Kidney (tissue), 22 donors: ENCODE measurements at places on chromosomes 13 and 19.

DNA sequence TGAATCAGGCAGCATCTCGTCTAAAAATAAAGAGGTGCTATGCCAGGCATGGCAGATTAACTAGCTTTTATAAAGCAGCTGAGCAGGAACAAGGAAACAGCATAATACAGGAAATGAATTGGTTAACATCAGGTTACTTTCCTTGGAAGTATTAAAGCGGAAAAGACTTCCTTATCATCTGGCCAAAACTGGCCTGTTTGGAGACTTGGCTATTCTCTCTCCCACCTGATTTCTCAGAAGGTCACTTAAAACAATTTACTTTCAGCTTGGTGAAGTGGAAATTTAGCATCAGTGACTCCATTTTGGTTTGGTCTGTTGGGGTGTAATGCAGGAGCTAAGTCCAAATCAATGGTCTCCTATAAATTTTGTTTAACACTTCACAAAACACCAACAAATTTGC, 191.6 kb downstream of the NUFIP1 start:
- no peak for DNase-seq

- DNase-seq = no peak
Measured at GRCh38 chr13:40589285-40590109, 76.9 kb downstream of the FOXO1 start.

DNA sequence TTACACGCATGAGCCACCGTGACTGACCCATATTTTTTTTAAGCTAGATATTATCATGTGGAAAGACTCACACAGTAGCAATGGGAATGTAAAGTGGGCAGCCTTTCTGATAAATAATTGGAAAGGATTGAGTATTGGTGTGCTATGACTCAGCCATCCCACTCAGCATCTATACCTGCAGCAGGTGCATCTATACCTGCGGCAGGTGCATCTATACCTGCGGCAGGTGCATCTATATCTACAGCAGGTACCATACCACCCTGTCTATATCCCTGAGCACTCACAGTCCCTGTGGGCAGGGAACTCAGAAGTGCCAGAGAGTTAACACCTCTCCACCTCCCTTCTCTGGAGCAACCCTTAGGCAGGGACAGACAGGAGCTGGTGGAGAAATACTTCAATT, 5.2 kb upstream of the LRRC8E start:
- no peak for DNase-seq

DNA sequence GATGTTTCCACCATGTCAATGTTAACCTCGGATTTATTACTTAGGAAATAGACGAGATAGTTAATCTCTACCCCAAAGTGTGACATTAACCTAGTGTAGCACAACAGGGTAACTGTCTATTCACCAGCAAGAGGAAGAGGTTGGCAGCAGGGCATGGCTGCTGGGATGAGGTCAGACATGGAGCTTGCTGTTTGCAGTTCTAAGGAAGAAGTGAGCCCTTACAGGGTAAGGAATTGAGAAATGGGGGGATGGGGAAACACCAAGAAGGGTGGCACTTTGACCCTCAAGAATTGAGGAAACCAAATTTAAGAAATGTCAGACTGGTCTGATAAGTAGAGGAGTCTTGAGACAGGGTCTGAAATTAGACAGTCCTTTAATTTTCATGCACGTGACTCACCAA, 62.4 kb downstream of the MBD3L2B start:
- DNase-seq = no peak

DNA sequence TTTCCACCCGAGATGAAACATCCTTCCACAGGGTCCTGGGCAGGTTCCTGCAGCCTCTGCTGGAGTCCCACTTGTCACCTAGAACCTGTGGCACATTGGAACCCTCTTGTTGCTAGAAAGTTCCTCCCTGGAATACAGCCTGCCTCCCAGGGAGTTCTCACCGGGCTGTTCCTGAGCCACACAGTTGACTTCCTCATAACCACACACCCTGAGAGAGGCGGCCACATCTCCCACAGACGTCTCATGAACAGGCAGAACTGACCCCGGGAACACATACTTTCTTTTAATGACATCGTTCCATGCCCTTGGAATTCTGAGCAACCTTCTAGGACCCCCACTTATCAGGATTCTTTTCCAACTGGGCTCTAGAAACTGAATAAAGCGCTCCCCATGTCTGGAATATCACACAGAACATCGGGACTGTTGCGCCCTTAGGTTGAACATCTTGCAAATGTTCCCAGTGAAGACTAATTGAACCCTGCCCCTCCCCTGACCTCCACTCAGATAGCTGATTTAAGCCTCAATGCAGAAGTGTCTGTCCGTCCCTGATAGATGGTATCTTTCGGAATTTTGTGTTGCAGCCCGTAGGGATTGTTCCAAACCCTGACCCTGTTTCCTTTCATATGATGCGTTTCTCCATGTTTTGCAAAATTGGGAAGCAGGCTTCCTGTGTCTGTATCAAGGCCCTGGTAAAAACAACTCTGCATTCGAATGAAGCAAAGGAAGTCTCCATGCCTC, 91.1 kb downstream of the RAB20 start:
- no peak for DNase-seq

DNA sequence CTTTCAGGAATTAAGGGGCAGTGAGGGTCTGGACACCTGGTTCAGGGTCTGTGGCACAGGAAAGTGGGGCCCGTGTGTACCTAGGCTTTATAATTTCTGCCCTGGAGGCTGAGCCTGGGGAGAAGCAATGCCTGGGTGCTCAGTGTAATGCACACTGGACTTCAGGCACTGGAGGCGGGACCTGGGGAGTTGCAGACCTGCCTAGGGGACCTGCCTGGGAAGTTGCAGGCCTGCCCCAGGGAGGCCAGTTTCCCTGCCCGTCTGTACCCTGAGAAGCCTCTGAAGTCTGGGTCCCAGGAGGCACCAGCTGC, 2.5 kb upstream of the TMEM59L start:
- DNase-seq = no peak

DNA sequence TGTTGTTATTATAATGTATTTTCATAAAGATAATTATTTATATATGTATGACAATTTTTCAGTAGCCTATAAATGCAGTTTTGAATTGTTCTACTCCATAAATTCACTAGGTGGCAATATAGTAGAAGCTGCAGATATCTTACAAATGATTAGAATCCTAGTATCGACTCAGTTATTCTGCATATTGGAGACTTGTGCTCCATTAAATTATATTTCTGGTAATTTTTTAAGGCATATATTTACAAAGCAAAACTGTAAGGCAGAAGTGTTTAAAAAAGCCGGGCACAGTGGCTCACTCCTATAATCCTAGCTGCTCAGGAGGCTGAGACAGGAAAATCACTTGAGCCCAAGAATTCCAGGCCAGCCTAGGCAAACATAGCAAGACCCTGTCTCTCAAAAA, 58.7 kb downstream of the DPY19L3 start:
- DNase-seq = no peak

GRCh38 chr13:44934724-44935123, 54.5 kb downstream of the NUFIP1 start:
- DNase-seq = no peak

GRCh38 chr19:29612121-29612520, 6.0 kb downstream of the POP4 start:
- no peak for DNase-seq

GRCh38 chr19:42193294-42193693, 24.2 kb downstream of the DEDD2 start:
- no peak for DNase-seq

DNA sequence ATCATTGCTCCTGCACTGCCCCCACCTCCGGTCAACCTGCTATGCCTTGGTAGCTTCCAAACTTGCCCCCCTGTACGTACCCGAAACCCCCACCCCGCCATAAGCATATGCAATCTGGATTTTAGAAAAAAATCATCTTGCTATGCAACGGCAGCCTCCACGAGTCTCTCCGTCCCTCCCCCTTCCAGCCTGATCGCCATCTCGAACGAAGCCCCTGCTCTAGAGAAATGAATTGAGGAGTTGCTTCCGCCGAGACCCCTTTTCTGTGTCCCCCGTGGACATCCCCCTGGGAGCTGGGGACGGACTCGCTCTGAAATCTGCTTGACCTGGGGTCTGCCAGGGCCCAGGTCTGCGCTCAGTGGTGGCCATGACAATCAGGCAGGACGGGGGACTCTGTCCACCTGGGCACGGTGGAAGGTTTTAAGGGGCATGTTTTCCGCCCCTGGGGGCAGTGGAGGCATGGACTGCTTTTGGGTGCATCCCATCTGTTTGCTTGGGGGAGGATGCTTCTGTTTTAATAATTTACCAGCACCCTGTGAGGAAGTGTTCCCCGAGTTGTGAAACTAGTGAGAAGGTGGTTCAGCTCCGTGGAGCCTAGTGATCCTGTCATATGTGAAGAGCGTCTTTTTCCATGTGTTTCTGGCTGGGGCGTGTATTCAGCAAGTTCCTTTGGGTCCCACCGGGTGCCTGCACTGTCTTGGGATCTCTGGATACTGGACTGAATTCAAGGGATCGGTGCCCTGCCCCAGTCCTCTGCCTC, 1.0 kb downstream of the KDM4B start:
- no peak for DNase-seq

GRCh38 chr13:86464193-86464592, 665.0 kb upstream of the SLITRK6 start:
- peak; percentile 3 for DNase-seq
